ENCODE measurements at places on chromosomes 1 and 21. TPM values are rescaled to one million over a fixed set of nuclear protein-coding genes. Genes with fewer than 3 reads are reported as not detected.

Gene HMCN1
- 151 TPM for total RNA-seq

Gene TFF1
- total RNA-seq: not detected

Gene IL12RB2
- not detected for total RNA-seq

Gene LCE2C
- total RNA-seq: not detected

Gene FAM151A
- not detected for total RNA-seq

Gene AQP10
- under 0.01 TPM for total RNA-seq

Gene TRABD2B
- under 0.01 TPM for total RNA-seq

Gene SLC45A1
- 2.2 TPM for total RNA-seq

Gene KCNH1
- not detected for total RNA-seq

Gene NCAM2
- total RNA-seq: 5.5 TPM

Gene TACSTD2
- total RNA-seq: not detected

Gene MRPL20
- total RNA-seq: 119 TPM

Gene FAM177B
- total RNA-seq: not detected

Gene LCE1D
- not detected for total RNA-seq

Gene SPRR2A
- not detected for total RNA-seq

Gene SIK1
- total RNA-seq: under 0.01 TPM

Gene C1orf141
- not detected for total RNA-seq

Gene RIPK4
- 46.8 TPM for total RNA-seq

Gene CYP4A22
- total RNA-seq: not detected

Gene PM20D1
- not detected for total RNA-seq
